Esophagus squamous epithelium (tissue), 5 donors: ENCODE measurements at places on chromosomes 11 and 22. TPM values are rescaled to one million over a fixed set of nuclear protein-coding genes. Genes with fewer than 3 reads are reported as not detected.

Gene BTG4
- not detected for total RNA-seq

Gene ACR
- total RNA-seq, result not detected

Gene FOLH1
- total RNA-seq, result 0.95 TPM

- DNase-seq, result no peak
These were observed 322.8 kb downstream of the LARGE1 start for GRCh38 chr22:33597274-33597985.

DNA sequence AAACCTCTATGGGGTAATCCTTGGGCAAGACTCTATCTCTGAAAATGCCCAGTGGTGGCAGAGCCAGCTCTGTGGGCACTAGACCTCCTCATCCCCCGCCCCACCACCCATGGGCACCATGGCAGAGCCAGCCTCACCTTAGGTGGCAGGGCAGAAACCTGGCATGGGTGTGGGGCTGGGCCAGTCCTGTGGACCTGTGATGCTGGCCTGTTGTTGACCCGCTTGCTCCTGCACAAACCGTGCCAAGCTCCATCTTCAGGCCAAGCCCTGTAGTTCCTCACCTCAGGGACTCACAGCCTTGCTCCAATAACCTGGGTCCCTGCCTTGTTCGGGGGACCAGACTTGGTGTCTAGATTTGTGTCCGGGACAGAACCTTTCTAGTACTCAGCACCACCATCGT lies 8.9 kb upstream of the SERPINH1 start:
- no peak for DNase-seq

GRCh38 chr11:70667767-70668166 lies 269.4 kb downstream of the CTTN start:
- DNase-seq, result no peak

- no peak for DNase-seq
These were observed 34.6 kb downstream of the DKK3 start for GRCh38 chr11:11973866-11974265.

- DNase-seq, result no peak
These were observed 25.4 kb downstream of the MS4A10 start for GRCh38 chr11:60810569-60810968.

- DNase-seq, result no peak
These were observed 967 bp upstream of the ARVCF start for GRCh38 chr22:20017622-20017958.

GRCh38 chr22:20015187-20015625 lies 1.4 kb downstream of the ARVCF start:
- DNase-seq, result no peak

DNA sequence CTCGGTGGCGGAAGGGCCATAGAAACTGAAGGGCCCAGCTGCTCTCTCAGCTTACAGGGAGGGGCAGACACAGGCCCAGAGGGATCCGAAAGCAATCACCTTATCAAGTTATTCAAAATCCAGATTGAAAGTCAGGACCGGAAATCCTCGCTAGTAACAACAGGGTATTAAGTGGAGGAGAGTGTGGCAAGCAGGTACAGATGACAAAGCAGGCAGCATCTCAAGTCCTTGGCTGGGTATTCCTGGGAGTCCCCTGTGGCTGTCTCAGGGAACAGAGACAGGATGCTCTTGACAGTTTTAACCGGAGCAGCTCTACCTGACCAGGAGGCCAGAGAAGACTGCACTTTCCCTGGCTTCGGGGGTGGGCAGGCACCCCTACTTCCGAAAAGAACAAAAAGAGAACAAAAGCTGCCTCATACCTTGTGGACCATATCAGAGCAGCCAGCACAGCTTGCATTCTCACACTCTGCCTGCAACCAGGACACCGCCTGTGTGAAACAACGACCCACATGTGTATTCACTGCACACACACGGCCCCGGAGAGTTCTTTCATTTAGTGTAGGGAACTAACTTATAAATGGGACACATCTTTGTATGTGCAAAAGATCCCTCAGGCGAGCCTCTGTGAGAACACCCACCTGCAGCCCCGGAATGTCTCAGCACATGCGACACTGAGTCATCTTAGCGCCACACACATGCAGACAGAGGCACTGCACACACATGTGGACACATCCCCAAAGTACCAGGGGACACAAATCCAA lies 78.3 kb downstream of the MICAL3 start:
- no peak for DNase-seq

- no peak for DNase-seq
These were observed 40.0 kb downstream of the NEU3 start for GRCh38 chr11:75028724-75029123.

DNA sequence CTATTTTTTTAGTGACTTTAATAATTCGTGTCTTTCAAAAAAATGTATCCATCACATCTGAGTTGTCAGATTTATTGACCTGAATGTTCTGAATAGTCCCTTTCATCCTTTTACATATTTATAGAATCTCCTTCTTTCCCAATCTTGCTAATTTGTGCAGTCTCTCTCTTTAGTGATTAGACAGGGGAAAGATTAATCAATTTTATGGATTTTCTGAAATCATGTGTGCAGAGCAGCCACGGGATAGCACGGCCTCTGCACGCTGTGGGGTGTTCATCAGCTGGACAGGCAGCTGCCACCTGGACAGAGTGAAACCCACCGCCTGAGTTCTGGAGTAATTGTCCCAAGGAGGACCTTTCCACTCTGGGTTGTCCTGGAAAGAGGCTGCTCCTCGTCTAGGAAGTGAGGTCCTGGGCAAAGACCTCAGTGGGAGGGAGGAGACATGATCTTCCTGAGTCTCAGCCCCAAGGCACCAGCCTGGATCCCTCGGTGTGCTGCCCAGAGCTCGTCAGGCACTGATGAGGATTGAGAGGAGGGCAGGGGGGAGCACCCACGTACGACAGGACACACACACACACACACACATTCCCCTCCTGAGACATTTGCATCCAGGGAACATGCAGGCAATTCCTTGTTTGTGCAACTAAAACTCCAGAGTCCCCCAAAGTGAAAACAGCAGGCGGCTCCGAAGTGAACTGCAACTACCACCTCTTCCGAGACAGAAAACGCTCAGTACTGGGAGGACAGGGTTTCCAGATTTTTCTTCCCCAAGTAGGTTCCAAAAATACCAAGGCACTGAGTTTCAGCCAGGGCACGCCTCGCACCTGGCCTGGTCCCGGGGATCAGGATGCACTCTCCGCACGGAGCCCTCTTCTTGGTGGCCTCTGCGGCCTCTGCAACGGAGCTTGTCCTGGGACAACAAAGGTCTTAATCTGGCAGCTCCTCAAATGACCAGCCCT lies 22.5 kb upstream of the KRTAP5-6 start:
- no peak for DNase-seq

DNA sequence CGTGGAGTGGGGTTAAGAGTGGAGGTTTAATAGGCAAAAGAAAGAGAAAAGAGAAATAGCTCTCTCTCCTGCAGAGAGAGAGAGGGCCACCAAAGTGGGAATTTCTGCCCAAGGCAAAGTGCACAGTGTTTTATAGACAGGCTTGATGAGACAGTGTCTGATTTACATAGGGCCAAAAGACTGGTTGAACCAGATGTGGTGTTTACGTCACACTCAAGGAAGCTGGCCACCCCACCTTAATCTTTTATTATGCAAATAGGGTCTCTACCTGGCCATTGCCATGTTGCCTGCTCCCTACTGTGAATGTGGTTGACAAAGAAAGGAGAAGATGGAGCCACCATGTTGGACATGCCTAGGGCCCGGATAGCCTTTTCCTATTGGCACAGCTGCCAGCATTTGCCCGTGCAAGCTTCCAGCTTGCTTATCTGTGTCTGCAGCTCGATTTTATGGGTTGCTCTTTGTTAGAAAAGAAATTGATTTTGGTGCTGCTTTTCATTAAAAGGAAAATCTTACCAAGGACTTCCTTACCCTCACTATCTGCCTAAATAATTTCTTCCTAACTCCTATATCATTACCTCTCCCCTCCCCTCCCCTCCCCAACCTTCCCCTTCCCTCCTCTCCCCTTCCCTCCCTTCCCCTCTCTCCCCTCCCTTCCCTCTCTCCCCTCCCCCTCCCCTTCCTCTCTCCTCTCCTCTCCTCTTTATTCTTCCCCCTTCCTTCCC lies 436.0 kb downstream of the NELL1 start:
- no peak for DNase-seq
